ENCODE measurements at places on chromosomes 4 and X.

GRCh38 chr4:15913631-15913970, 24.9 kb downstream of the FGFBP1 start:
- DNase-seq: no peak

GRCh38 chr4:23888421-23889319, 1.2 kb downstream of the PPARGC1A start:
- no peak for DNase-seq

GRCh38 chr4:6695660-6696610, 2.3 kb downstream of the S100P start:
- no peak for DNase-seq

GRCh38 chr4:31291238-31291637, 571.1 kb downstream of the PCDH7 start:
- no peak for DNase-seq

- no peak for DNase-seq
Measured at GRCh38 chr4:37966044-37966443, 5.8 kb downstream of the PTTG2 start.

Measured in RWPE2 (cell line).